ENCODE measurements at places on chromosomes 7 and 10.

DNA sequence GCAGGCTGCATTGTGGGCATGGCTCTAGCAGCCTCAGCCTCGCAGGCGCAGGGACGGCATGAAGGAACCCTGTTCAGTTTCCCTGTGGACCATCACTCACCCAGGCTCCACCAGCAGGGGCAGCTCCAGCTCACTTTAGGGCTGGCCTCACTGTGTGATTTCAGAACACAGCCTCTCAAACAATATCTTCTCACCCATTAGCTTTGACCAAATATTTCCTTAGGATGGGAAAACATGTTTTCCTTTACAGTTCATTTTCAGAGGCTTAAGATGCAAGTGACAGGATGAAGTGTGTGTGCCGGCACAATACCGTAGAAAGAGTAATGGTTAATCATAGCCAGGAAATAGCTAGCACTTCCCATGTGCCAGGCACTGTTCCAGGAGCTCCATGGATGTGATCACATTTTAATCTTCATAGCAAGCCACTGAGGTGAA lies 58.2 kb downstream of the LANCL2 start:
- no peak for DNase-seq

DNA sequence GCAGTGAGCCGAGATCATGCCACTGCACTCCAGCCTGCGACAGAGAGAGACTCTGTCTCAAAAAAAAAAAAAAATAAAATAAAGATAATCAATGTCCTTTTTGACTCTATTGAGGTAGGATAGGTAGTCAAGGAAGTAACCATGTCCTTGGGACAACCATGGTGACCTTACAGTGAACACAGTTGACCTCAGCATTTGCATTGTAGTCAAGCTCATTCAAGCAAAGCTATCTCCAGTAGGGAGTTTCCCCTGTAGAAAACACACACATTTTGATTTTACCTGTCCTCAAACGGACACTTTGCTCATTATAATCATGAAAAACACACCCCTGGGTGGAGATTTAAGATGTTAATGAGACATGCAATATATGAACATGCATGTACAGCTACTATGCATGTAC lies 171.7 kb downstream of the KIF20B start:
- no peak for DNase-seq

DNA sequence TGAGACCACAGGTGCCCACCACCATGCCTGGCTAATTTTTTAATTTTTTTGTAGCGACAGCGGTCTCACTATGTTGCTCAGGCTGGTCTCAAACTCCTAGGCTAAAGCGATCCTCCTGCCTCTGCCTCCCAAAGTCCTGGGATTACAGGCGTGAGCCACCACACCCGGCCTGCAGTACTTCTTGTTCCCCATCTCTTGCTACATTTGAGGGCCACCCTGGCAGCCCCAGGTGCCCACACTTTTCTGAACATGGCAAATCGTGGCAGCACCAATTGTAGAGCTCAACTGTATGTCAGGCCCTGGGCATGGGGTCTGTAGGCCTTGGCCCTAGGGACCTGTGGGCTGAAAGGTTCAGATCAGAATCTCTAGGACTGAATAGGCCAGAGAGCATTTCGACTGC lies 25.1 kb upstream of the LIMK1 start:
- DNase-seq = no peak

GRCh38 chr7:76354516-76354915 lies 4.3 kb downstream of the YWHAG start:
- no peak for DNase-seq

GRCh38 chr10:126904818-126905701 lies at the start of gene DOCK1:
Gene DOCK1, plus strand, starts transcription at chr10:126905428. Its CDS starts 90 bp downstream, at chr10:126905518.
- peak; percentile 52 for DNase-seq

DNA sequence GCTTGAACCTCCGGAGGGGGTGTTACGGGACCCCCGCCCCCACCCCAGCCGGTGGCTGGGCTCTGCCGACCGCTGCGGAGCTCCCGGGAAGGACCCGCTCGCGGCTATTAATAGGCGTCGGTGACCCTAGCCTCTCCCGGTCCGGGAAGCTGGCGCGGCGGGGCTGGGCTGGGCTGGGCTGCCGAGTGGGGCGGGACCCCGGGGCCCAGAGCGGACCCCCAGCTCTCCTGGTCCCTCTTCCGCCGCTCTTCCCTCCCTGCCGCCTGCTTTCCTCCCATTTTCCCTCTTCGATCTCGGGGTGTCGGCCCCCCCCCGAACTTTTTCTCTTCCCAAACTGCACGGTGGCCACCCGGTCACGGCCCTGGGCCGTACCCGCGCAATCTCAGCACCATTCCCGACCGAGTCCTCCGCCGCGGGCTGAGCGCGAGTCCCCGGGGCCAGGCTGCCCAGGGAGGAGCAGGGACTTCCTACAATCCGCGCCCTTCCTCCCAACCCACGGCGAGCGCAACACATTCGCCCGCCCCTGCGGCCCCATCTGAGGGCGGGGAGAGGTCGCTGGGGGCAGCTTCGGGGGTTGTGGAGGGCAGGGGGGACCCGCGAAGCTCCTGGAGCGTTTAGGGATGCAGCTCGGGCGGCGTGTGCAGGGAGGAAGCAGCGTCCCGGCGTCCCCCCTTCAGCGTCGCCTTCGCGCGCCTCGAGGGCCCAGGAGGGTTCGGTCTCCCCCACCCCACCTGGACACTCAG lies 3.1 kb upstream of the ELFN1 start:
- no peak for DNase-seq

GRCh38 chr7:149081914-149082313 lies 8.6 kb downstream of the ZNF786 start:
- DNase-seq = no peak

Data from kidney glomerular epithelial cell (primary cell).